ENCODE measurements at places on chromosomes 3 and 15. TPM values are rescaled to one million over a fixed set of nuclear protein-coding genes. Genes with fewer than 3 reads are reported as not detected.

DNA sequence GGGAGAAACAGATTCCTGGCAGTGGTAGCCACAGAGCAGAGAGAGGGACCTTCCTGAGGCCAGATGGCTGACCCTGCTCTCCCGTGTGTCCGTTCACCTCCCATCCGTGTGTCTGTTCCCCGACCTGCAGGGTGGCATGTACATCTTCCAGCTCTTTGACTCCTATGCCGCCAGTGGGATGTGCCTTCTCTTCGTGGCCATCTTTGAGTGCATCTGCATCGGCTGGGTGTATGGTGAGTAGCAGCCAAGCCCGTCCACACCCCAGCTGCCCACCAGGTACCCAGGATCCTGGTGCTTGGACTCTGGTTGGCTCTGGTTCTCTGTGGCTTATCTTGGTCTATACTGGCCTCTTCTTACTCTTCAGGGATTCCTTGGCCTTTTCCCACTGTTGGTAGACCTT, 59.5 kb upstream of the SLC6A1 start:
- DNase-seq: no peak

UQCC5 gene
- total RNA-seq: 70.4 TPM

DNA sequence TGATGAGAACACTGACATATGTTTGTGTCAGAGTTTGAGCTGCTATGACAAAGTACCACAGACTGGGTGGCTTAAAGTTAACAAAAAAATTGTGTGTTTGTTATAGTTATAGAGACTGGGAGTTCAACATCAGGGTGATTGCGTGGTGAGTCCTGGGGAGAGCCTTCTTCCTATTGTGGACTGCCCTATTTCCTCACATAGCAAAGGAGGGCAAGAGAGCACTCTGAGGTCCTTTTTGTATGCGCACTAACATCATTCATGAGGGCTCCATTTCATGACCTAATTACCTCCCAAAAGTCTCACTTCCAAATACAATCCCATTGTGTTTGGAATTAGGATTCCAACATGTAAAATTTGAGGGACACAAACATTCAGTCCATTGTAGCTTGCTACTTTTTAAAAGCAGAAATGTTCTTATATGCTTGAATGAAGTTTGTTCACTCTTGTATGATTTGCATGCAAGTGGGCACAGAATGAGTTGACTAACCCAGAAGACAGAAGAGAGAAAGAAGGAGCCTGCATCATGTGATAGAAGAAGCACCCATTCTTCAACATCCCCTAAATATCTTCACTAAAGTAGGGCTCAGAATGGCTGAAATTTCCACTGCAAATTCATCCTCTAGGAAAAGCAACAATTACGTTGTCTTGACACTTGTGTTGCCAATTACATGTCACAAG, 18.9 kb upstream of the ALCAM start:
- DNase-seq: no peak

- no peak for DNase-seq
Observed at GRCh38 chr3:133984975-133985374, 44.8 kb downstream of the SLCO2A1 start.

- no peak for DNase-seq
Observed at GRCh38 chr3:55002416-55002930, 74.6 kb upstream of the LRTM1 start.
